ENCODE measurements at places on chromosomes 5 and 9.

DNA sequence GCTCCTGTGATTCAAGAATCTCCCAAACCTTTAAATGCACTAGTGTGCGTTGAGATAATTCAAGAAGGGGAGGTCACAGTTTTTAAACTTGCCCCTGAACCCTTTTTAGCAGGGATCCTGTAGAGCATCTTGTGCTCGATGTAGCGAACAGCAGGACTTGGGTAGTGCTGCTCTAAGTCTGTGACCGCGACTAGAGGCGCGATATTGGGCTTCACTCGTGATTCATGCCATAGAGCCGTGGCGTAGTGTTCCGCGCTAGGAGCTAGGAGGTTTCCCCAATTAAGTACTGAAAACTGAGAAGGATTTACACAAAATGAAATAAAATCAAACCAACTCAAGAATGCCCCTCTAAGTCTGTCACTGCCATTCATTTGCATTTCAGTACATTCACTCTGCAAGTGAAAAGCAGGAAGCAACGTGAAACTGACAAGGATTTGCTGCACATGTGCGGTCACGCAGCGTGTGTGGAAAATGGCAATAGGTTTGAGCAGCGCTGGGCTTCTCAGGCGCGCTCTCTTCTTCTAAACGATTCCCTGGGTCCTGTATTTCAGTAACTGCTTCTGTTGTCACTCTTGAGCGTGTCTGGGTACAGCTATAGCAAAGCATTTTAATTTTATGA, 1135.9 kb upstream of the WWC1 start:
- ATAC-seq, result no peak

GRCh38 chr9:89036383-89036782, 45.1 kb downstream of the S1PR3 start:
- no peak for ATAC-seq

GRCh38 chr5:6449465-6450158, 953 bp downstream of the UBE2QL1 start:
- ATAC-seq, result no peak

DNA sequence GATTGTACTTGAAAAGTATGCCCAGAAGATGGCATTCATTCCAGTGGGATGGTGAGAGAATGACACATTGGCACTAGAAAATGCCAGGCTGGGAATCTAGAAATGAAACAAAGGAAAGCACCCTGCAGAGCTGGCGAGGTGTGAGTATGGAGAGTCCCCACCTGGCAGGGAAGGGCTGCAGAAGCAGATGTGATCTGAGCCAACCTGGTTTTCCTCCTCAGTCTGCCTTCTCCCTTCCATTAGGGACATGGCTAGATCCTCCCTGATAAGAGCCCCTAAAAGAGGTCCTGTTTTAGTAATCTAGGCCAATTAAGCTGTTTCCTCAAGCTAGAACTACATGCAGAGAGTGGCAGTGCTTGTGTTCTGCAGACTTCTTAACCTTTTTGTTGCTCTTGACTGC, 24.7 kb upstream of the TNFSF15 start:
- ATAC-seq, result no peak

DNA sequence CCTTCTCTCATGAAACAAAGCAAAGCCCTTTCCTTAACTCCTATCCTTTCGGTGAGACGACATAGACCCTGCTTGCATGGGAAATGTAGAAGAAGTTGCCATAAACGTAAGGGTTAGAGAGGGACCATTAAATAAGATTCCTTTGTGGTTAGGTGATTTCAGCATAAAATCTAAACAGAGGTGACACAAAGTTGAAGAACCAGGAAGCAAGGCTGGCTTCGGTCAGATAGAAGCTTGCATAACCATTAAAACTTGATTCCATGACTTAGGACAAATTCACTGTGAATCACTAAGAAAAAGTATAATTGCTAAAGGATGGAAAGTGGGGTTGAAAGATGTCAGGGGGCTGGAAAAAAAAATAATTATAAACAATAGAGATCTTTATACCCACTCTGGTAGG, 30.9 kb upstream of the ABLIM3 start:
- ATAC-seq, result no peak

- ATAC-seq, result no peak
Observed at GRCh38 chr5:33772380-33772897, 119.4 kb downstream of the ADAMTS12 start.

GRCh38 chr5:40503439-40503838, 176.3 kb upstream of the PTGER4 start:
- no peak for ATAC-seq

DNA sequence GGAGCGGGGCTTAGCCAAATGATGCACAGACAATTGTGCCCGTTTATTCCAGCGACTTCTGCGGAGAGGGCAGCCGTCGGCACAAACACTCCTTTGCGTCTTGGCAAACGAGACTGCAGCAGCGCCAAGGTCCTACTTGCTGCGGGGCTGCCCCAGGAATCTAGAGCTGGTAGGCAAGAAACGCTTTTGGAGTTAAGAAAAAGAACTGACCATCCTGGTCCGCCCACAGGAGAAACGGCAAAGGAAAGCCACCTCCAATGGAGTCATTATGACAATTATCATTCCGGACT, 2.3 kb downstream of the RXFP3 start:
- ATAC-seq, result no peak

DNA sequence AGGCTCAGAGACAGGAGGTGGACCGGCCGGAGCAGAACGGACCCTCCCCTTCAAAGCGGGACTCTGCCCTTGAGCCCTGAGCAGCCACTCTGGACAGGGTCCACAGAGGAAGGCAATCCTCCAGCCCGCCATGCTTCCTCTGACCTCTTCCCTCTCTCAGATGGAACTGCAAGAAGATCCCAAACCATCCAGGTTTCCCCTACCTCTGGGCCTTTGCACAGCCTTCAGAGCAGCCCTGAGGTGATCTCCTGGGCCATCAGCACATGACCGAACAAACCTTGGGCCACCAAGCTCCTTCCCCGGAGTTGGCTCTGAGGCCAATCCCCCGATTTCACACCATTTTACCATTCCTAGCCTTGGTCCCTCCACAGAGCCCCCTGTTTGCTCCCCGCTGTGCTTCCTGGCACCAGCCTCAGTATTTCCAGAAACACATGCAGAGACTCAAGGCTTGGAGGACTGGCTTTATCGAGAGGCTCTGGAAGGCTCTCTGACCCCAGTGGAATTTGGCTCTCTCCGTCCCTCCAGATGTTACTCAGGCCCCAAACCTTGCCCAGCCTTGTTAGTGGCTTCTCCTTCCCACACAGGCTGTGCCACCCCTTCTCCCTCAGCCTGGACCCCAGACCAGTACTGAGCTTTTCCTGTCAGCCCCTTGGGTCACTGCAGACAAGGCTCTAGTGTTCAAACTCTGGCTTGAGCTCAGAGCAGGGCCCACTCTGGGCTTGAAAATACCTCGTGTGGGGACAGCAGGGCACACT, 48.6 kb upstream of the KCNMB1 start:
- no peak for ATAC-seq

GRCh38 chr5:134122530-134122929, 8.0 kb downstream of the TCF7 start:
- ATAC-seq, result no peak

- no peak for ATAC-seq
Observed at GRCh38 chr5:34831303-34831702, 7.7 kb upstream of the TTC23L start.

- ATAC-seq, result no peak
Observed at GRCh38 chr5:179142434-179143198, 82.4 kb downstream of the ZNF354C start.

DNA sequence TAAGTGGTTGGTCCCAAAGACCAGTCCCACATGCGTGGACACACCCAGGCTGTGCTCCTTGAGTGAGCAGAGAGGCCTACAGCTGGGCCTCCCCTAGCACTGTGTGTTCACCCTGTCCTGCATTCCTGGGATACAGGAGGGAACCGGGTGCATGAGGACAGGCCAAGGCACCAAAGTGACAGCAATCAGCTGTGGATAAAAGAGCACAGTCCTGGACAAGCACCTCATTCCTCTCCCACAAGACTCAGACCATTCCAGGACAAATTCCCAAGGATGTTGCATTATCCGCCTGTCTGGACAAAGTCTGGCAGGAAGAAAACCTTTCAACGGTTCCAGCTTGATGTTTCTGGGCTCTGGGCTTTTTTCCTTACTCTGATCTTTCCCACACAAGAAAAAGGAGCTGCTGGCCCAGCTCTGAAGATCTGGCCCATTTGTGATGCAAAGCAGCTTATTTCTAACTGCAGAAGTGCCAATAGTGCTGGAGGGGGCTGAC, 273.2 kb downstream of the ENC1 start:
- no peak for ATAC-seq

DNA sequence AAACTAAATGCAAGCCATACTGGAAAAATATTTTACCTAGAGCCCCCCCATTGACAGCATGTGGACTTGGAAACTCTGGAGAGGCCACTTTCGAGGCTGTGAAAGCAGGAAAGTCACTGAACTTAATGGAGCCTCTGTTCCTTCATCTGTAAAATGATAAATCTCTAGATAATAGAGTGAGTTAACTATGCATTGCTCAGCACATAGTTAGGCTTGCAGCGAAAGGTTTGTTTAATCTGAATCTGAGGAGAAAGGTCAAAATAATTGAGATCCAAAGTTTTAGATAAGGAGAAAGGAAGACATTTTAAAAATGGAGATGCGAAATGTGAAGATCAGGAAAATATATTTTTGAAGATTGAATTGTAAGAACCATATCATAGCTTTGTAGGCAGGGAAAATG, 4.6 kb downstream of the PCSK5 start:
- no peak for ATAC-seq

- no peak for ATAC-seq
Observed at GRCh38 chr5:3853362-3853761, 257.7 kb downstream of the IRX1 start.

- no peak for ATAC-seq
Observed at GRCh38 chr9:118148990-118149389, 444.8 kb downstream of the TLR4 start.

- no peak for ATAC-seq
Observed at GRCh38 chr5:82854956-82855355, 222.2 kb downstream of the TMEM167A start.

- peak; percentile 94 for ATAC-seq
Observed at GRCh38 chr9:121483049-121483448, 16.6 kb downstream of the GGTA1 start.

DNA sequence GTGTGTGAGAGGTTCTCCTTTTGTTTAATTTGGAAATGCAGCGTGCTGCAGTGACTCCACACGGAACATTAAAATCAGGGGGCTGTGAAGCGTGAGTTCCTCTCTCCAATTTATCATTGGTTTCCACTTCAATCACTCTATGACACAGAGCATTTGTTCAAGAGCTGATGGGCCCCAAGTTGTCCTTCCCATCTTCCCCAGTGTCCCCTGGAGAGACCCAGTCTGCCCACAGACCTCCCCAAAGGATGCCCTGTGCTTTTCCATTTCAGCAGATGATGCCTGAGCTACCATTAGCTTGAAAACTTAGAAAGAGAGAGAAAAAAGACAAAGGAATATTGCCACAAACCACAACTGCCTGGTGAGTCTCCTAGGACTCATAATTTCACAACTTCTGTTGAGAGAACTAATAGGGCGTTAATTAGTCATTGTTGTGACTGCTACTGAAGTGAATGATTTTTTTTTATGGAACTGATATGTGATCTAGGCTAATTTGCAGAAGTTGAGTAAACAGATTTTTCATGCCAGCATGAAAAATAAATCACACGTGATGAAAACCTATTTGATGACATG, 772.7 kb downstream of the SEMA5A start:
- no peak for ATAC-seq

- ATAC-seq, result no peak
Observed at GRCh38 chr9:74861773-74862474, 25.8 kb downstream of the TRPM6 start.

- ATAC-seq, result no peak
Observed at GRCh38 chr9:134515026-134515821, 126.4 kb upstream of the COL5A1 start.

DNA sequence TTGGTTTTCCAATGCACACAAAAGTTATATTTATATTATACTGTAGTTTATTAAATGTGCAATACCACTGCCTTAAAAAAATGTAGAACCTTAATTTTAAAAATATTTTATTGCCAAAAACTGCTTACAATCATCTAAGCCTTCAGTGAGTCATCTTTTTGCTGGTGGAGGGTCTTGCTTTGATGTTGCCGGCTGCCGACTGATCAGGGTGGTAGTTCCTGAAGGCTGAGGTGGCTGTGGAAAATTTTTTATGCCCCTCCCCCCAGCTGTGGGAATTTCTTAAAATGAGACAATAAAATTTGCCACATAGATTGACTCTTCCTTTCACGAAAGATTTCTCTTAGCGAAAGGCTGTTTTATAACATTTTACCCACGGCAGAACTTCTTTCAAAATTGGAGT, 75.9 kb upstream of the SLC25A51 start:
- no peak for ATAC-seq

GRCh38 chr9:7223981-7224380, 466.2 kb downstream of the KDM4C start:
- ATAC-seq, result peak; percentile 99

- ATAC-seq, result no peak
Observed at GRCh38 chr9:93510041-93510440, 56.7 kb upstream of the FAM120AOS start.

DNA sequence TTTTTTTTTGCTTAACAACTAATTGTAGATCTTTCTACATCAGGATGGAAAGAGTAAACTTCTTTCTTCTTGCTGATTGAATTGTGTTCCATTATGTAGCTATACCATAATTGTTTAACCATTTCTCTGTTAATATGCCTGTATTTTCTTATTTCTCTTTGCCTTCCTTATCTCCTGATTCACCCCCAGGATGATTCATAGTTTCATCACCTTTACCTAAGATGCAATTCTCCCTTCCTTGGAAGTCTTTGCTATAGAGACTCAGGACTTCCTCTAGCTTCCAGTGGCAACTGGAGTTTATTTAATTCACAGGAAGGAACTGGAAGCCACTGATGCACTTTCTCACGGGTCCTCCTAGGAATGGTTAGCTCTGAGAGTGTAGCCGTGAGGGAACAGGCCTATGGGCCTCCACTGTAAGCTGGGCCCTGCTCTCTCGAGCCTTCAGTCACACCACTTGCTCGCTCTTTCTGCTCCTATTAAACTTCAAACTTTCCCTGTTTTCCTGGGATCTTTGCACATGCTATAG, 83.1 kb downstream of the FGF1 start:
- no peak for ATAC-seq

- no peak for ATAC-seq
Observed at GRCh38 chr5:105146867-105147266, 1584.3 kb upstream of the NUDT12 start.

- ATAC-seq, result no peak
Observed at GRCh38 chr9:133494636-133495326, 15.9 kb upstream of the SLC2A6 start.

DNA sequence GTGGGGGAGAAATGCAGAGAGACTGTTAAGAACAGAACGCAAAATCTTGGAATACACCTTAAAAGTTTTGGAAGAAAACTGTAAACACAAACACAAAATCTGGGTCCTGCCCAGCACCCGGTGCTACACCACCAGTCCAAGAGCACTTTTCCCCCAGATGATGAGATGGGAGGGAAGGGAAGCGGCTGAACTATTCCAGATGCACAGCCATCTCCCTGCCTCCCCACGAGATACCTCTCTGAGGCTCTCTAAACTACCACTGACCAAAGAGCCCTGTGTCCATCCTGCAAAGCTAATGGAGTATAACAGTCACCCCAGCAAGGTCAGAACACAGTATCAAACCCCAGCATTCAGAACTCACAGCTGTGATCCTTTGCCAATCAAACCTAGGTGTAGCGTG, 8.0 kb downstream of the SPARC start:
- ATAC-seq, result no peak

Measured in motor neuron (in vitro differentiated cells).